Mesothelial cell of epicardium (in vitro differentiated cells): ENCODE measurements at places on chromosomes 13 and 19.

- DNase-seq, result no peak
Measured at GRCh38 chr13:82634946-82635345, 1247.3 kb downstream of the SLITRK1 start.

- no peak for DNase-seq
Measured at GRCh38 chr13:44679597-44679996, 103.5 kb upstream of the TSC22D1 start.

- DNase-seq, result no peak
Measured at GRCh38 chr13:41428155-41428554, 29.2 kb upstream of the RGCC start.

GRCh38 chr13:43159026-43159461 is 135.7 kb downstream of the DNAJC15 start:
- no peak for DNase-seq

DNA sequence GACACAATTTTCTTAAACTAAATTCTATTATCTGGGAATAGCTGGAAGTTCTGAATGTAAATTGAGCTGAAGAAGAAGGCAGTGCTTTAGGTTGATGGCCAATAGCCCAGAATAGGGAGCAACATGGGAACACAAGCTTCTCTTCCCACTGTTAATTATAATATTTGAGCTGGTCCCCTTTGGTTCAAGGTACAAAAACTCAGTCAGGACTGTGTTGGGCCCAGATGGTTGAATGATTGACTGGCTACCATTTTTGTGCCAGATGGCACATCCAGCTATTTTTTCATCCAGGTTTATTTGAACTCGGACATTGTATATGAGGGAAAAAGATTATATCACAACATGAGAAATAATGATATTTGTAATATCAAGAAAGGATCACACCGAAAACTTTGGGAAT is 458.9 kb downstream of the SLITRK1 start:
- DNase-seq, result no peak

DNA sequence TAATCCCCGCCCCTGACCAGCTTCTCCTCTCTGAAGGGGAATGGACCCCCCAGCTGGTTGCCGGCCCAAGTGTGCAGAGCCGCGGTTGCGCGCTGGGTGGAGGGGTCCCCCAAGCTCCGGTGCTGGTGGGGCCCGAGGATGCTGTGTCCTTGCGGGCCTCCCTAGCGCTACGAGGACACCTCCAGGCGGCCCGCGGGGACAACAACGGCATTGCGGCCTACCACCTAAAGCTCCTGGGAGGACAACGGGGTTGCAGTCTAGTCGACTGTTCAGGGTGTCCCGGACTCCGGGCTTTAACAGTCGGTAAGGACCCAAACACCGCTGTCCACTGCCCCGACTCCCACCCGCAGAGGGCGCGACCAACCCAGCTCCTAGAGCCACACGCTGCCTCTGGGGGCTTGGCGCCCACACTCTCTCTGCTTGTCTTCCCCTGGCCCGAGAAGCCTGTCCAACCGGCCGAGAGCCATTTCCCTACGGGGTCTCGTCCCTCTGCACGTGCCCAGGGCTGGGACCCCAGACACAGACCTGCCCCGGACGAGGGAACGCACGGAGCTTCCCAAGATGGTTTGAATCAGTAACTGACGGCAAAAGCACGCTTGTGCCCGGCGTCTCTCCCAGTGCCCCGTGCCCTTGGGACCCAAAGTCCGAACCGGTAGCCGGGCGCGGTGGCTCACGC is 927 bp upstream of the SDHAF1 start:
- no peak for DNase-seq
